Non-pigmented ciliary epithelial cell (primary cell): ENCODE measurements at places on chromosomes 6 and 20.

DNA sequence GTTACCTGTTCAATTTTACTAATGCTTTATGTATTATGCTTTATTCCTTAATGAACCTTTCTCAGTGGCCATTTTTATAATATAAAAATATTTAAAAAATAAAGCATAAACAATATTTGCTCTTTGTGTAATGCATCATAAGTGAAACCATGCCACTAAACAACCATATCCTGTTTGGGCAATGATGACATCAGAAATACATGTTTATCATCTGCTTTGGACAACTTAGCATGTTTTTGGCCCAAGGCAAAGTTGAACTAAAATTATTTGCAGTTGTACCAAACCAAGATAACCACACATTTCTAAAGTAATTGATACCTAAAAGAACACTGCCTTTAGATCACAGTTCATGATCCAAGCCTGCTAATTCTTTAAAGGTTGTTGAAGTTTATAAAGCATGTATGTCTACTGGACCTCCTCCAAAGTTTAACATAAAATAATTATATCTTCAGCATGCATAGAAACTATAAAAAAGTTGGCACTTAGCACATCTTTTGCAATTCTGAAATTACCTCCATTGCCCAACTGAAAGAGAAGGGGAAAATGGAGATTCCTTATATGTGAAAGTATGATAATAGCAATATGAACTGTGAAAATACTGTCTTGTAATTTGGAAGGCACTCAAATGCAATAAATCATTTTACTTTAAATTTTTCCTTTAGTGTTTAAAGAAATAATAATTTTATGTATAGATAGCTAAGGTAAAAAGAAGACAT is 325.6 kb upstream of the RUNX2 start:
- no peak for DNase-seq

GRCh38 chr20:10669843-10670446 is 3.9 kb downstream of the JAG1 start:
- DNase-seq = no peak

GRCh38 chr6:65199683-65200082 is 507.3 kb downstream of the EYS start:
- DNase-seq = no peak

- DNase-seq = no peak
Measured at GRCh38 chr20:53655625-53656292, 62.1 kb upstream of the ZNF217 start.

DNA sequence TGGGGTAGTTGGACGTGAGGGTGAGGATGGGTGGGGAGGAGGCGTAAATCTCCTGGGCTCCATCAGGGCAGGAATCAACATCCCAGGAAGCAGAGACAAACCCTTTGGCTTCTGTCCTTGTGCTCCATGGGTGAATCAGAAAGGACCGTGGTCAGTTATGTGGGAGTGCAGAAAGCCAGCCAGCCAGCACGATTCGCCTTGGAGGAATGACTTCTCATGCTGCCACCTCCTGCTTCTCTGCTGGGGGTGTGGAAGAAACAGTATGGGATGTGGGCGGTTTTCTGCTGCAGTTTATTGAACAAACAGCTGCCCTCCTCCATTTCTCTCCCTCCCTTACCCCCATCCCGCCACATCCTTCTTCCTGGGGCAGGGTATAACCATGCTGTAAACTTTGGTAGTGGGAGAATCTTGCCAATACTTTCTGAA is 214.5 kb downstream of the SOX4 start:
- peak; percentile 22 for DNase-seq

GRCh38 chr6:28597924-28598722 is 72.4 kb downstream of the GPX5 start:
- DNase-seq = no peak

DNA sequence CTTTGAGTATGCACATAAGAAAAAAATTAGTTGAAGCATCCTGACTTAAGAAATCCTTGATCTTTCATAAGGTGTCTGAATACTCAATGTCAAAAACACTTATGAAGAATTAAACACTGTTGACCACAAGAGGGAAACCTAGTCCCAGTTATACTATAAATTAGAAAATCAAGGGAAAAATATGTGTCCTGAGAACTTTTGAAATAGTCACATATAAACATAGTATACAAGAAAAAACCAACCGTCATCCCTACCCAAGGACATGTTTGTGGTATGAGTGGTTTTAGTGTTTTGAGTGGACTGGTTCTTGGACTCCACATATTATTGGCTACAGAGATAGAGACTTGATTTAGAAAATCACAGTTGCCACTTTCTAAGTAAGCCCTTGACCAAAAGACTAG is 7.6 kb upstream of the HLA-DRA start:
- DNase-seq = no peak

DNA sequence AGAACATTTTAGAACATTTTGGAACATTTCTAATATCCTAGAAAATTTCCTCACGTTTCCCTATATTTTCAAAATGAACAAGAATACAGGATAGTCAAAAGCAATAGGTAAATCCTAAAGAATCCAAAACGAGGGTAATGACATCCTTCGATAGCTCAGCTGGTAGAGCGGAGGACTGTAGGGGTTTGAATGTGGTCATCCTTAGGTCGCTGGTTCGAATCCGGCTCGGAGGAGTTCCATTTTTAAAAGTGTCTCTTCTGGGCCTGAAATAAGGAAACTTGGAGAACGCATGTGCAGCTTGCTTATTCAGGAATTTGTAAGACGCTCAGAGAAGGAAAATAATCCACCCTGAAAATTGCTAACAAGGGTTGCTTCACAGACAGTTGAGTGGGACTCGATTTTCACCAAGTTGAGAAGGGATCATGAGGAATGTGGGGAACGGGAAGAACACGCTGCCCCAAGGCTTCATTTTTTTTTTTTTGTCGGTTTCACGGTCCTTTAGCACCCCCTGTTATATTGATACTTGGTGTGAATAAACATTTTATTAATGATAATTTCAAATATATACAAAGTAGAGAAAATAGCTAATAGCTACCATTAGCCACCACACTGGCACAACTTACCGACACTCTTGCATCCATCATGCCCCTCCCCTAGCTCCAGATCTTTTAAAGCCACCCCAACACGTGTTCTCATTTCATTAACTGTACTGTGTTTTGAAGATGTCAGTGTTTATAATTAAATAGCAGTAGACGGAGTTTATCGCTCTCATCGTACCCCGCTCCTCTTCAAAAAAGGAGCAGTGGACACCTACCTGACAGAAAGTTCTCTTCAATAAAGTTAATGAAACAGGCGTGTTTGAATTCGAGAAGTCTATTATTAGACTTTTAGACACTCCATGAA is 1.8 kb upstream of the ABT1 start:
- DNase-seq = peak; percentile 77

DNA sequence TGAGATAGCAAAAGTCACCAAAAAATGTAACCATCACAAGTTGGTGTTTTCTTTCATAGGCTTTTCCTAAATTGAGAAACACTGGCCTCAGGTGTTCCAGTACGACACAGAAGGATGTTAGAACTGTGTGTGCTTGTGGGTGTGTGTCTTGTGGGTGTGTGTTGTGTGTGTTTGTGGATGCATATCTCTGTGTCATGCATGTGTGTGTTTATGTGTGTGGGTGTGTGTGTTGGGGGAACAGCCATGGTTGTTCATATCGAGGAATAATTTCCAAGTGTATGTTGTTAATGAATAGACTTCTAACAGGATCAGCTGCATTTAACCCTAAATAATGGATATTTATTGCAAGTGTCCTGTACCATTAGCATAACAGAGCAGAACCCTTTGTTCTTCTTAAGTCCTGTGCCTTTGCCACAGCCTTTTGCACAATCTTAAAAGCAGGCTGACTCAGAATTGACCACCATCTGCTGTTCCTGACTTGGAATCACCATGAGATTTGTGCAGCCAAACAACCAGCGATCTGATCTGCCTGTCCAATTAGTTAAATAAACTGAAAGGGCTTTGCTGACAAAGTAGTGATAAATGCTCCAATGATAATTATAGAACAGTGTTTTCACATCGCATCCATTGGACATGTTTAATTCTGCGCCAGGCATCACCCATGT is 7.6 kb downstream of the CD93 start:
- peak; percentile 18 for DNase-seq

GRCh38 chr6:68247782-68248181 is 387.3 kb upstream of the ADGRB3 start:
- DNase-seq = no peak

GRCh38 chr6:28588666-28589065 is 63.0 kb downstream of the GPX5 start:
- no peak for DNase-seq

DNA sequence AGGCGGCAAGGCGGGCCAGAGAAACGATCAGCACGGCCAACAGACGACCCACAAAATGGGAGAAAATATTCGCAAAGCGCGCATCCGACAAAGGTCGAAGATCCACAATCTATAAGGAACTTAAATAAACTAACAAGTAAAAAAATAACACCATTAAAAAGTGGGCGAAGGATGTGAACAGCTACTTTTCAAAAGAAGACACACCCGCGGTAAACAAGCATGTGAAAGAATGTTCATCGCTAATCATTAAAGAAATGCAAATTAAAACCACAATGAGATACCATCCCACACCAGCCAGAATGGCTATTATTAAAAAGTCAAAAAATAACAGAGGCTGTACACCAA is 117.8 kb upstream of the SIRPA start:
- DNase-seq = no peak

DNA sequence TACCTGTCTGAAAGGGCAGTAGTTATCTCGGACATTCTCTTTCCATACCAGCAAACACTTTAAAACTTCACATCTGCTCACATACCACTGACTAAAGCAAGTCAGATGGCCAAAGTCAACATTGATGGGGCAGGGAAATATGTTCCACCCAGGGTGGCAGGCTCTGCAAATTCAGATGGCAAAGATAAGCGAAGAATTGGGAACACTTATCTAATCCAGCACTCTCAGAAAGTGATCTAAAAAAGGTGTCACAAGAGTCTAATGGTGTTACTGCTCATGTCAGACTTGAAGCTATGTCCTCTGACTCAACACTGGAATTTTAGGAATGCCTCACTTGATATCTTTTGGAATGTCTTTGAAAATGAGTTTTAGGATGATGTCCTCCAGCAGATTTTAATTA is 1086.2 kb downstream of the KIF16B start:
- DNase-seq = peak; percentile 5
